Activated T-helper 1 cell treated with anti-CD3 and anti-CD28 coated beads, Interleukin-2, amount 50 U/mL, for 16 hours (primary cell): ENCODE measurements at places on chromosomes 13 and 19.

- DNase-seq = no peak
These were observed at the start of gene FXYD7 for GRCh38 chr19:35143231-35143715. FXYD7 (plus strand) TSS chr19:35143255; CDS start chr19:35143334, 79 bp downstream.

DNA sequence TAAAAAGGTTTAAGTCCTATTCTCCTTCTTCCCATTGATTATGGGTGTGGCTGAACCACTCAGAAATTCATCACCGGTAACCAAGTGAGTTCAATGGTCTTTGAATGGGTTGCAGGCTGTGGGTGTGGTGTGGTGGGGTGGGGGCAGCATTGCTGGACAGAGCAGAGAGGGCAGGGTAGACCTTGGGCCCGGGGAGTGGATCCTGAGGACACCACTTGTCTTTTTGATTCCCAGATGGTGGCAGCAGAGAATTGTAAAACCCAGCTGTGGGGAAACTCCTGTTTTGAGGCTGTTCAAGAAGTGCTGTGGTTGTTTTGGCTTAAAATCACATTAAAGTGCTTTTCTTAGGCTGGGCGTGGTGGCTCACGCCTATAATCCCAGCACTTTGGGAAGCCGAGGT lies 45.8 kb upstream of the RGCC start:
- no peak for DNase-seq

- no peak for DNase-seq
These were observed 177.3 kb upstream of the KL start for GRCh38 chr13:32838945-32839344.

- no peak for DNase-seq
These were observed at the start of gene LIPE for GRCh38 chr19:42427313-42427712. LIPE (minus strand) TSS chr19:42427388; CDS start chr19:42427149, 239 bp downstream.

- no peak for DNase-seq
These were observed 1856.1 kb downstream of the OLFM4 start for GRCh38 chr13:54884682-54885081.

- no peak for DNase-seq
These were observed 200.2 kb downstream of the MTUS2 start for GRCh38 chr13:29020314-29020713.

DNA sequence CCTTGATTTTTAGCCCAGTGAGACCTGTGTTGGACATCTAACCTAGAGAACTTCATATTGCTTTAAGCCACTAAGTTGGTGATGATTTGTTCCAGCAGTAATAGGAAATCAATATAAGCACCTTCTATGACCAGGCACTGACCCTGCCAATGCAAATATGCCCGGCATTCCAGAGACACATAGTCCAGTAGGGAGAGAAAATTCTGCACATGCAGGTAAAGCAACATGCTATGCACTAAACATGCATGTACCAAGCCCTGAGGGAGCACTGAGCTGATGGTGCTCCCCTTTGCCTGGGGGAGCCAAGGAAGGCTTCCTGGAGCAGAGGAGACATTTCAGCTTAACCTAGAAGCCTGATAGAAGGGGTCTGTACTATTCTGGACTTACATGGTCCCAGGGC lies 40.4 kb upstream of the C13orf42 start:
- no peak for DNase-seq

GRCh38 chr13:41312176-41312500 lies 1.1 kb downstream of the NAA16 start:
- no peak for DNase-seq

GRCh38 chr19:7729211-7729610 lies 2.7 kb downstream of the CLEC4G start:
- no peak for DNase-seq

DNA sequence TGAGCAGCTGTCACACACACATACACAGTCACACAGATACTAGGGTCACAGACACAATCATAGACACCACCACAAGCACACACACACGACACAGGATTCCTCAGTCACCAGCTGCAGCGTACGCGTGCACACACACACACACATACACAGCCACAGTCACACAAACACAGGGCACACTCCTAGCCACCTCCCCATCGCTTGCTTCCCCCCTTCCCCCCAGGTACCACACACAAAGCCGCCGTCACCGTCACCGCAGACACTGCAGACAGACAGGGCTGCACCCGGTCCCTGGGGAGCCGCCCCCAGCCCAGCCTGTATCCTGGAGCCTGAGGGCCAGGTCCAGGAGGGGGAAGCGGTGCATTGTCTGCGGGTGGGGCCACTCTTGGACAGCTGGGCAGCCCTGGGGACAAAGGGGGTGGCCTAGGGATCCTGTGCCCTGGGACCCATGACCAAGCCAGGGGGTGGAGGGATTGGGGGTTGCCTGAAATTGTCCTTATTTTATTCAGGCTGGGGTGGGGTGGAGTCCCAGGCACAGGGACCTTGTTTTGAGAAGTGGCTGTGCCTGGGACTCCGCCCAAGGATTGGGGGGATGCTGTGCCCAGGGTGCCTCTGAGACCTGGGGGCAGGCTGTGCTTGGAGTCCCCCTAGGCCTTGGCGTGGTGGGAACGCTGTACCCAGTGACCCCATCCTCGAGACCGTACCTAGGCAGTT lies 957 bp downstream of the NUMBL start:
- no peak for DNase-seq

- no peak for DNase-seq
These were observed 193.6 kb upstream of the TSC22D1 start for GRCh38 chr13:44769686-44770085.

GRCh38 chr19:55581145-55581822 lies 636 bp upstream of the ZNF579 start:
- DNase-seq = no peak

DNA sequence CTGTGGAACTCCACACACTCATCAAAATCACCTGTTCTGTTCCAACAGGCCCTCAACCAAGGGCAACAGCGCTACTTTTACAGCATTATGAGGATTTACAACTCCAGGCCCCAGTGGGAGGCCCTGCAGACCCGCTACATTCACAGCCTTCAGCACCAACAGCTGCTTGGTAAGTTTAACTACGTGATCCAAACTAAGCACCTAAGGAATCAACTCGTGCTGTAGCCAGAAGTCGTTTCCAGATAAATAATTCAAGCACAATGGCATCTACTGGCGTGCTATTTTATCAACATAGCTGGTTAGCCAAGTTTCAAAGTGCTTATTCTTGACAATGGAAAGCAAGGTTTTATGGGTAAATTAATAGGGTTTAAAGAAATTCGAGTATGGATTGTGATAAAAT lies 5.3 kb downstream of the FAM216B start:
- DNase-seq = no peak

GRCh38 chr13:107348471-107348870 lies 780.5 kb upstream of the ARGLU1 start:
- no peak for DNase-seq

GRCh38 chr13:53920916-53921315 lies 892.3 kb downstream of the OLFM4 start:
- no peak for DNase-seq

- DNase-seq = no peak
These were observed at the start of gene NLRP8 for GRCh38 chr19:55947532-55947931. NLRP8 (plus strand) TSS chr19:55947832.

- DNase-seq = no peak
These were observed 2.5 kb downstream of the SHISA7 start for GRCh38 chr19:55440411-55441105.

DNA sequence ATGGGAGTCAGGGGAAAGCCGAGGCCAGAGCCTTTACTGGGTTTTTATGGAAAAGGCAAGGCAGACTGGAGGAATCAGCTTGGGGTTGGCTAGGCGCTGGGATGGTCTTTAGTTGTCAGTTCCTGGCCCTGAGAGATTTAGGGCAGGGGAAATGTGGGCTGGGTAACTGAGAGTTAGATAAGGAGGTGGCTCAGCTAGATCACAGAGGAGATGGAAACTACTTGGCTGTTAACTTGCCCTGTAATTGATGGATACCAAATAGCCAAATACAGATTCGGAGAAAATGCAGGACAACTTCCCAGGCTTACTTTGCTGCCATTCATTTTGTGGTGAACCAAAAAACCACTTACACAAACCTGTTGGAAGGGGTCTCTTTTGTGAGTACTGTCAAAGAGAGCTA lies 54.0 kb downstream of the LRCH1 start:
- no peak for DNase-seq

GRCh38 chr13:113775451-113776145 lies 16.6 kb downstream of the TMEM255B start:
- no peak for DNase-seq

- no peak for DNase-seq
These were observed 20.3 kb downstream of the ATP11A start for GRCh38 chr13:112709825-112710783.

DNA sequence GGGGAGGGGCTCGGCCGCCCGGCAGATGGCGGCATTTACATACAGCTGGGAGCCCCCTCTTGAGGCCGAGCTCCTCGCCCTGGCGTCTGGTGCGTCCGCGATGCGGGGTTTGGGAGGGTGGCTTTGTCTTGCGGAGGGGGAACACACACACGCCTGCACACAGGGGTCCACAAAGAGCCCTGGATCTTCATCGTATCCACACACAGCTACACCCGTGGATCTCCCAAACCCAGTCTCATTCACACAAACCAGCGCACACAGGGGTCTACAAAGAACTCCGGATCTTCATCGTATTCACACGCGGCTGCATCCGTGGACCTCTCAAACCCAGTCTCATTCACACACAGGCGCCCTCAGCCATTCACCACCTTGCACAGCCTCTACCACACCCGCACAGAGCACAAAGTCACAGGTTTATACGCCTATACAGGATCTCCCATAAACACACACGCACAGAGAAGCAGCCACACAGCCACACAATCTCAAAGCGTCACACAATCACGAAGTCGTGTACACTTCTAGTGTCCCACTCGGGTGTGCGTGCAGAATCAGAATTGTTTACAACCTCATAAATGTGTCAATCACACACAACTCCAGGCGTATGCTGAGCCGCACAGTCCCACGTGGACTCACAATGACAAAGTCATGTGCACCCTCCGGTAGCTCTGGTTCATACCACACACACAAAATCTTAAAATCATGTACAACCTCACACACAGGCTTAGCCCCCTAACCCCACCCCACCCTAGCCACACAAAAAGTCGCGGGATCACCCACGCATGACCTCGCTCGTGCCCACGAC lies 550 bp upstream of the DLL3 start:
- DNase-seq = no peak

GRCh38 chr13:94390881-94391280 lies 88.6 kb downstream of the DCT start:
- no peak for DNase-seq

DNA sequence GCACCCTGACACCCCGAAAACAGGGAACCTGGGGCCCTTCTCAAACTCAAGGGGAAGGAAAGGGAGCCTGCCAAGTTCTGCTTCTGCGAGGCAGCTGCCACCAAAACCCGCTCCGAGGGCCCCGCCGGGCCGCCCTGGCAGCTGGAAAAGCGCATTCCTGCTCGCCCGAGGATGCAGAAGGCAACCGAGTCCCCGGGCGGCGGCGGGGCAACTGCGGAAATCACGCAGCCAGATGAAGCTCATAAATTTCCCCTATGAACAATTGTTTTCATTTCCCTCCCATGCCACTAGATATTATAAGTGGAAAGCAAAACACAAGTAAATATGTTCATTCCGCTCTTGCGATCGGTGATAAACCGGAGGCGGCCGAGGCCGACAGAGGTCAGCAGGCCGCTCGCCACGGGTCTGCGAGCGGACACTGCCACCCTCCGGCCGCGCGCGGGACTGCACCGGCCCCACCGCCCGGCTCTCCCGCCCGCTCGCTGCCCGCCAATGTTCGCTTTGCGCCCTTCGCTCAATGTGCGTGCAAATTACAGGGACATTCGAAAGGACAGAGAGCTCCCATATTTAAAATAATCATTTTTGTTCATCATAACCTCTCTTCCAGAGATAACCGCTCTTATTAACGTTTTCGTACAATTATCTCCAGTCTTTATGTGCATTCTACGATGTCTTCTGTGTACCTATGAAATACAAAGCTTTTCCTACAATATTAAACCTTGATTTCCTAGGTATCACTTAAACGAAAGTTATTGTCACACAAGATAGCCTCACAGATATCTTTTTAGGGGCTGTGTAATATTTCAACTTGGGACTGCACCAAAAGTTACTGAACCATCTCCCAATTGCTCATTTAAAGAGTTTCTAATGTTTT lies 120.8 kb upstream of the ZNF507 start:
- DNase-seq = peak; percentile 30

DNA sequence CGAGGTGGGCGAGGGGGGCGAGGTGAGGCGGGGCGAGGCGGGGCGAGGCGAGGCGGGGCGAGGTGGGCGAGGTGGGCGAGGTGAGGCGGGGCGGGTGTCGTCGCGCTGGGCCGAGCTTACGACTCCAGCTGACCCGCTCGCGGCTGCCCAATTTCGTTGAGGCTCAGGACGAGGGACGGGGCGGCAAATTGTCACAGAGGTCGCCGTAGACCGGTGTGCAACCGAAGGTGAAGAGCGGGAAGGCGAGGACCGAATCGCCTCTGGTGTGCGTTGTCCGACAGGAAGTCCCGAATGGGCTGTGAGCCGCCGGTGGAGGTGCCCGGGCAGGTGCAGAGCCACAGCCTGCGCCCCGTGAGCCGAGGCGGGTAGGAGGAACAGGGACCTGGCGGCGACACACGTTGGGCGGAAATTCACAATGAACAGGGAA lies at the start of gene LACC1:
TSS of gene LACC1 (plus strand) at position 150 of the 427 bp plus-strand sequence. CDS start 1,082 bp downstream, outside the sequence.
- DNase-seq = peak; percentile 9

- no peak for DNase-seq
These were observed 7.8 kb downstream of the CIC start for GRCh38 chr19:42276821-42277220.

DNA sequence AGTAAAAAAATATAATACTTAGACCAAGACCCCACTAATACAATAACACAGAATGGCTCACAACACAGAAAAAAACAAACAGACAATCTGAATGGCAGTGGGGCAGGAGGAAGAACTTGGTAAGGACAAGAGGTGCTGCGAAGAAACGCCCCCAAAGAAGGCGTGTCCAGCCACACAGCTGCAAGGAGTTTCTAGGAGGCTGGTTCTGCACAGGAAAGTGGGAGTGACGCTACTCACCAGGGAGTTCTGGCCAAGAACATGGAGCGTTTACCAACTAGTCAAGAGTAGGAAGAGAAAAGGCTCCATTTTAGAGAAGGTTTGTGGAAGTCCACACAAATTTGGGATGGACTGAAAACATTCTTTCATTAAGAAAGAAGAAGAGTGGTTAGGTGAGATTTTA lies 95.3 kb upstream of the SLC15A1 start:
- DNase-seq = no peak

DNA sequence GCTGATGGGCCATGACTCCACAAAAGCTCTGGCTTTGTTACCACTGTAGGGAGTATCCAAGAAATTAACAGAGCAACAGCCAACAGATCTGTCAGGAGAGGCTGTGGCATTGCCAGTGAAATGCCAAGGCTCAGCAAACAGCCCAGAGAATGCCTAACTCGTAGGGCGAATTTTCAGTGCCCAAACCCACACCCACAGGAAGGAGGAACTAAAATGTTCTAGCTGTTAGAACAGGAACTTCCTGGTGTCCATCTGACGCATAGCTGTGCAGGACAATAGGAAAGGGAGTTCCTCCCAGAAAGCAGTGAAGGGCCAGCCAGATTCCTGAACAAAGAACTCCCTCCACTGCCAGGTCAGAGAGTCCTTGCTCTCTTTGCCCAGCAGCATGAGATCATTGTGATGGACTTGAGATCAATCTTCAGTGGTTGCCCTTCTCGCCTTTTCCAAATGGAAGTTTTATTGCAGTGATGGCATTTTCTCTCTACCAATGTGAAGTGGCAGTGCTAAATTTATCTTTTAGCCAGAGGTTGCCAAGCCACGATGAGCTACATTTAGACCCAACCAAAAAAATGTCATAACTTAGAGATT lies 224.2 kb upstream of the STARD13 start:
- no peak for DNase-seq
